ENCODE measurements at places on chromosomes 16 and 17. TPM values are rescaled to one million over a fixed set of nuclear protein-coding genes. Genes with fewer than 3 reads are reported as not detected.

GRCh38 chr16:84570739-84571403 is 47.0 kb downstream of the COTL1 start:
- no peak for DNase-seq

GRCh38 chr16:21622545-21622944 is 23.2 kb downstream of the METTL9 start:
- no peak for DNase-seq

DNA sequence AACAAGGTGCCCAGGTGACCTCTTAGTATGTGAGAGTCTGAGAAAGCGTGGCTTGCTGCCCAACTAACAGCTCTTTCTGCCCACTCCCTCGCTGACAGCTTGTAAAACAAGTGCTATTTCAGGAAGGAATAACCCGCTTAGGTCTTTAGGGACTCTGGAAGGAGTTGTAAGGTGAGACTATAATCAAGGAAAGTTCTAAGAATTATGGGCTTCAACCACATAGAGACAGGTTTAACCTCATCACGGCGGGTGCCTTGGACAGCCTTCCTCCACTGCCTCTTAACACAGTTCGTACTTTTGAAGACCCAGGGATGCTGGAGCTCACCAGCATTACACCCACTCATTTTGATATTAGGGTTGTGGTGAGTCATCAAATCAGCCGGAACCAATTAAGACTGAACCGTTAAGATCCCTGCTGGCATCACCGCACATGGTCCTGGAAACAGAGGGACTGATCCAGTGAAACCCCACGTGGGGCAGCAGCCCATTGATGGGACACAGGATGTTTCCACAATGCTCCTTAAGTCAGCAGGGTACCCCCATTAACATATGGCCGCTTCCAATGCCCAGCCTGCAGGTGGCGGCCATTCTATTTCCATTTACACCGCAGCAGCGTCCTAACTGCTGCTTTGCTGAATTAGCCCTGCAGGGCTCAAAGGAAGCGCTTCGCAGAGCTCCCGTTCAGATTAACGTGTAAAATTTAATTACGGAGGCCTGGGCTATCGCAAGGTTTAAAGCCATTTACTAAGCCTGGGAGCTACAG is 176.6 kb upstream of the SDK2 start:
- DNase-seq = no peak

- no peak for DNase-seq
Observed at GRCh38 chr17:81339191-81339533, 44.1 kb upstream of the SLC38A10 start.

SLX4 gene
- 1.6 TPM for polyA plus RNA-seq

CD300LB gene
- polyA plus RNA-seq = not detected

NUP88 gene
- 67.9 TPM for polyA plus RNA-seq

DNA sequence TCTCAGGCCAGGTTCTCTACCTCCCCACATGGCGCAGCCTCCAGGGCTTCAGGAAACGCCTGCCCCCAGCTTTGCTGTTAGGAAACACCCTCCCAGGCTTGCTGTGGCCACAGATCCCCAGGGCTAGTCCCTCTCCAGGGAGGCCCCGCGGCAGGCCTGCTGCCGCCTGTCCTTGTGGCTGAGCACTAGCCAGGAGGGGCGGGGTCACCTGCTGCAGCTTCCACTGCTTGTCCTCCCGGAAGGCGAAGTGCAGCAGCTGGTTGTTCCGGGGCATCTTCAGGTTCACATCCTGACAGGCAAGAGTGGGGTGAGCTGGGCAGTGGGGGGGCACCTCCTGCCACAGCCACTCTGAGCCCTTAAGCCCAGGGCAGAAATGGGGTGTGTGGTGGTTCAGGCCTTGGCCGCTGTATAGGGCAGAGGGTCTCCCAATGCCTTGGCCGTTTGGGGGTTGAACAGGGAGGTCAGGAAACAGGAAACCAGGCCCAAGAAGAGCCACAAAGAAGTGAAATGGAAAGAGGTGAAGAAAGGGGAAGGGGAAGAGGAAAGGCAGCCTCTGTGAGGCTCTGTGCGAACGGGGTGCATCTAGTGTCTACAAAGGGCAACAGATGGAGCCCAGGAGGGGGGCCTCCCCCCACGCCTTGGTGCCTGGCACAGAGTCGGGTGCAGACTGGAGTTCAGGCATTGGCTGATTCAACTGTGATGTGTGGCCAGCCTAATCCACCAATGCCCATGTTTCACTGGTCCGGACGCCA is 2.0 kb downstream of the ROGDI start:
- DNase-seq = no peak

UBE2Z gene
- polyA plus RNA-seq = 178 TPM

GRCh38 chr17:10261098-10261497 is 62.7 kb upstream of the GAS7 start:
- no peak for DNase-seq

GRCh38 chr17:57285701-57286100 is 29.4 kb downstream of the MSI2 start:
- no peak for DNase-seq
